T1000 (cell line): ENCODE measurements at places on chromosomes 1 and 21.
A peak's percentile ranks its signal among the peaks of the same experiment; 100 is the strongest.

DNA sequence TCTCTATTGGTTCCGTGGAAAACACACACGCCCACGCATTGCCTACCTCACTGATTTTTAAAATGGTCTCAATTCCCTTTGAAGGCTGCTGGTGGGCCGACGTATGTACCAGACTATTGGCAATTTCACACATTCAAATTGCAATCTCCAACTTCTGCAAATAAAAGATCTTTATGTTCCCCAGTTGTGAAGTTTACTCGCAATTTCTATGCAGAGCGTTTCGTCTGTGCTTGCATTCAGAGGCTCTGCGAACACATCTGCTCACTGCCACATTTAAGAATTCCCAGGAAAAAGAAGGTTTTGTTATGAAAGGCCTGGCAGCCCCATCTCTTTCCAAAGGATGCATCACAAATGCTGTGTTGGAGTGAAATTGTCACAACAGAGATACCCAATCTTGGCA lies 288.0 kb upstream of the KAZN start:
- no peak for DNase-seq

DNA sequence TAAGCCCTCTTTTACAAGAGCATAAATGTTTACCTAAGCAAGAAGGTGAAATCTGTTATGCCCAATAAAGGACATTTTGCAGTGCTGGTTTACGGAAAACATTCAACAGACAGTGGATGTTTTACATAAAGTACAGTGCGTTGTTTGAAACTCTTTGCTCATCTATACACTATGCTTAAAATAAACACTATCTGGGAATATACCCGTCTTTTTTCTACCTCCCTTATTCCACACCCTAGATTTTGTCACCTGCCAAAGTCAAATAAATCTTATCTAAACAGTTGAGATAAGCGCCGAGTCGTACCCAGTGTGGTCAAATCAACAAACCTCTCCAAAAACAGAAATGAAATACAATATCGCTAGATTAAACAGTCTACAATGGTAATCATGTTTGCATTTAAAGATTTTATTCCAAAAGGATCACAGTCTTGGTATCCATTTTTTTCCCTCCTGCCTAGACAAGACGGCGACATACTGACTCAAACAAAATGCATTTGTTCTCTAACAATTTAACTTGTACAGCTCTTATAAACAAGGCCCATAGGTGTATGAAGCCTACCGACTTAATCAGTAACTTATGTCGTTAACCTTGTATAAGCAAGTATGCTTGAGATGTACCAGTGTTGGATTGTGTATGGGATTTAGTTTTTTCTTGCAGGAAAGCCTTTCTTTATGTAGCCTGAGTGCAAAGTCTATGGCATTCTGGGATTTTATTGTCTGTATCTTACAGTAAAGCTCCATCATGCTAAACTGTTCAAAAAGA lies 189.1 kb downstream of the FMN2 start:
- DNase-seq, result no peak

GRCh38 chr1:51131185-51131584 lies 29.2 kb downstream of the C1orf185 start:
- no peak for DNase-seq

DNA sequence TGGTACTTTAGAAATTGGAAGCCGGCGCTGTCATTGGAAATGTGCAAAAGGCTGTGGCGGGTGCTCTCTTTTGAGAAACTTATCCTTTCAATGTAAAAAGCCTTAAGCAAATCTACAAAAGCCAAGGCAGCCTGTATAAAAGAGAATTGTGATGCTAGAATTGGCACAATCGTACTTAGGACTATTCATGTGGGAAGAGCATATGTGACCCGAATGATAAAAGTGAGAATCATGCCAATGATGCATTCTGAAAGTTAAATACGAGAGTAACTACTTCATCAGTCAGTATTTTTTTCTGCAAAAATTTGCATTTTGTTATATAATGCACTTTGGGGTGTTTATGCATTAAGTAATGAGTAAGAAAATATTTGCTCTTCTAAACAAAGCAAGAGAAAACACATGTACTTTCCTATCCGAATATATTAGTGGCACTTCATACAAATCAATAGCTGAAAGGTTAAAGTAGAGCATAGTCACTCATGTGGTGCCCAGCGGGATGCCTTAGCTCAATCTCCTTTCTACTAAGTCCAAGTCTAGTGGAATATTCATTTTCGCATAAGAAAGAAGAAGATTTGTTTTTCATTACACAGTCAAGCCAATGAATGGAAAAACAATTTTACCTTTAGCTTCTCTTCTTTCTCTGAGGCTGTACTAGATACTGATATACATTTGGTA lies 1256.6 kb upstream of the B3GALT2 start:
- DNase-seq, result no peak

- DNase-seq, result no peak
Observed at GRCh38 chr1:199743227-199743626, 284.3 kb upstream of the NR5A2 start.

DNA sequence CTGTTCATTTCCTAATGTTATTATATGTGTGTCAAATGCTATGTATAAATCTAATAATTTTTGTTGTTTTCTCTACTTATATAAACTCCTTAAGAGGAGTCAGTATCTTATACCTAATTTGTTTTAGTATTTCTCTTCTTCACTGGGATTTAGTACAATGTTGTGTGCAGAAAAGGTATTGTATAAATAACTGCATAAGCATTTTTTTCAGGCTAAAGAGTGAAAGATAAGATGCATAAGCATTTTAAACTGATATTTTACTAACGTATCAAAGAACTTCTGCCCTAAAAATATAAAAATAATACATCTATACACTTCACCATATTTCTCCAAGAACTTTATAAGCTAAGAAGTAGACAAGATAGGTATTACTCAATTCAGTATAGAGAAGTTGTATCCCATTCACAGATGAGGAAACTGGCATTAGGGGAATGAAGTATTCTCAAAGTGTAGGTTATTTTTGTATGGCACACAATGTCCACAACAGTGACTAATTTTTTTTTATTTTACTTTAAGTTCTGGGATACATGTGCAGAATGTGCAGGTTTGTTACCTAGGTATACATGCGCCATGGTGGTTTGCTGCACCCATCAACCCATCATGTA lies 59.3 kb downstream of the NUP210L start:
- no peak for DNase-seq

DNA sequence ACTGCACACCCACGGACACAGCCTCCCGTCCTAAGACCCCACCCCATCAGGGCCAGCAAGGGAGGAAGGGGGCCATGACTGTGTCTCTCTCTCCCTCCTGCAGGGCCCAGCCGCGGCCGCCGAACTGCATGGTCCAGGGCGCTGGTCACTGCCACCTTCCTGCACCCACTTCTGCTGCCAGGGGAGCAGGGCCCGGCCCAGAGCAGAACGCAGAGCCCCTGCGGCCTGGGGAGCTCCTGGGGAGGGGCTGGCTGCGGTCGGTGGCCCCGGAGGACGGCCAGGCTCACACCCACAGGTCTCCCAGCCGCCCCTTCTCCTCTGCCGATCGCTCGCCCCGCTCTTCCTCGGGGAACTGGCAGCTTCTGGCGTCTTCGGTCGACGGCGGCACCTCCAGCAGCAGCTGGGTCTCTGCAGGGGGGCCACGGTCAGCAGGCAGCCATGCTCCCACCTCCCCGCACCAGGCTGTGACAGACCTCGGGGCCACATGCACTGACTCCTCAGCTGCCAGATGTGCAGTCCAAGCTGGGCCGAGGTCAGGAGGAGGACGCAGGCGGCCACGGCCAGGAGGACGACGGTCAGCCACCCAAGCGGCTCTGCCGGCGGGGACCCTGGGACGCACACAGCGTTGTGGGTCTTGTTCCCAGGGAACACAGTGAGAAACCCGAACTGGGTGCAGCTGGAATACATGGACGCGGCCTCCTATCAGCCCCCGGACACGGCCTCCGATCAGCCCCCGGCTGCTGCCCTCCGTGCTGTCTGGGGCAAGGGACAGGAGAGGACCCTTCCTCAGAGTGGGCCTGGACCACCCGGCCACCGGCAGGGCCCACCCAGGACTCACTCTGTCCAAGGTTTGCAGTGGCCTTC lies 2.6 kb downstream of the TNFRSF18 start:
- no peak for DNase-seq

GRCh38 chr1:109807402-109807801 lies 43.7 kb upstream of the EPS8L3 start:
- DNase-seq, result no peak

- DNase-seq, result peak; percentile 17
Observed at GRCh38 chr1:149962039-149962647, 25.5 kb upstream of the MTMR11 start.

DNA sequence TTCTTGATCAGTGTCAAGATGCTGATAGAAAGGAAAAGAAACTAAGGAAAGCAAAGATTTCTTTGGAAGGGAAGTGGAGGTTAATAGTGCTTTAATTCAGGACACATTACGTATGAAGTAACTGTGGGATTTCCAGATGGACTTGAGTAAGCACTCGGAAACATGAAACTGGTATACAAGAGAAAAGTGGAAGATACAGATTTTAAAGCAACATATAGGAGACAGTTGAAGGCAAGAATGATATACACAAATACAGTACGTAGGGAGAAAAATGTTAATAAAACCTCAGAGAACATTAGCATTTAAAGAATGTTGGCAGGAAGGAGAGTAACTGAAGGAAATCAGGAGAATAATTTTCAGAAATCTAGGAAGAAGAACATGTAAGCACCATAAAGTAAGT lies 730.9 kb upstream of the ADGRL2 start:
- DNase-seq, result no peak

- DNase-seq, result no peak
Observed at GRCh38 chr1:170721621-170722020, 57.7 kb downstream of the PRRX1 start.

DNA sequence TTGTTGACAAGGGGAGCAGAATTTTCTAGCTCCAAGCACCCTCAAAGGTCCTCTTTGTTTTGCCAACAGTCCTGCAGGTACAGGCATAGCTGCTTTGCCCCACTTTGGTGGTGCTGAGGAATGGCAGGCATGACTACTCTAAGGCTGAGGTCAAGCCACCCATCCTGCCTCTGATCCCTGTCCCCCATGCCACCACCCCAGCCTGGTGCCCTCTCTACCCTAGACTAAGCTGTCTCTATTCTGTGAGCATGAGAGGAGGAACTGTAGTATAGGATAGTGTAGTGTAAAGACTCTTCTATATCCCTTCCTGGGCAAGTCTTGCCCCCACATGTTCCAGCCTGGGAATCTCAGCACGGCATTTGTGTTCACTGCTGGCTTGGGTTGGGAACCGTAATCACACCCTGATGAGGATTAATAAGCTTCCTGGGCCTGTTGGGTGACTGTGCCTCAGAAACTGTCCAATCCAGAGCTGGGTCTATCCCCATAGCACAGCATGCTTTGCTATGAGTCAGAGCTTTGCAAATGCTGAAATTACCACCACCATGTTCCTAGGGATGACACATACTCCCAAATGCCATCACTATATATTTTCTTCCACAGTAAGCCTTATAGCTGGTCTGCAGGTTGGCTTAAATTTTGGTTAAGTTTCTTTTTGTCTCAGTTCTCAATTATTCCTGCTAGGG lies 105.7 kb upstream of the PPP2R5A start:
- peak; percentile 47 for DNase-seq

GRCh38 chr1:38489844-38490270 lies 369.7 kb downstream of the RRAGC start:
- no peak for DNase-seq
